ENCODE measurements at places on chromosomes 3 and 15. TPM values are rescaled to one million over a fixed set of nuclear protein-coding genes. Genes with fewer than 3 reads are reported as not detected.

Gene GOLGA6A
- not detected for total RNA-seq

Gene WDR72
- total RNA-seq, result 2.8 TPM

Gene MUC13
- not detected for total RNA-seq

Gene GNAT1
- not detected for total RNA-seq

Gene HHLA2
- total RNA-seq, result not detected

Gene LIPH
- not detected for total RNA-seq

Gene CYP1A1
- not detected for total RNA-seq

Gene SETD5
- 57.9 TPM for total RNA-seq

Gene LRRFIP2
- total RNA-seq, result 148 TPM

Gene EPHA6
- 7.3 TPM for total RNA-seq

Gene FBXO40
- not detected for total RNA-seq

Gene RNF7
- total RNA-seq, result 59.2 TPM

Gene SKOR1
- total RNA-seq, result 0.77 TPM

Gene LRRC15
- total RNA-seq, result 0.59 TPM

Gene GOLGA8T
- not detected for total RNA-seq

Gene LSMEM2
- total RNA-seq, result 0.90 TPM

Gene HRG
- not detected for total RNA-seq

Gene CFAP100
- total RNA-seq, result 2.8 TPM

Gene DLL4
- total RNA-seq, result 20.0 TPM

Gene ERC2
- not detected for total RNA-seq

Gene TKT
- 91.2 TPM for total RNA-seq

Gene SOX2
- total RNA-seq, result not detected

Gene BOC
- total RNA-seq, result 103 TPM

Gene FANCI
- total RNA-seq, result 1.0 TPM

Gene KBTBD12
- total RNA-seq, result 0.59 TPM

Gene KBTBD13
- total RNA-seq, result 1.3 TPM

Gene GP5
- total RNA-seq, result 0.24 TPM

Gene CFAP91
- 26.1 TPM for total RNA-seq

Gene P2RY12
- total RNA-seq, result not detected

Gene AEN
- total RNA-seq, result 1.0 TPM

Gene GOLIM4
- 24.1 TPM for total RNA-seq

Gene SERPINI2
- total RNA-seq, result not detected

Data from uterus (tissue), 4 donors.